GM04503 (cell line): ENCODE measurements at places on chromosomes 7 and 10.
A peak's percentile ranks its signal among the peaks of the same experiment; 100 is the strongest.

DNA sequence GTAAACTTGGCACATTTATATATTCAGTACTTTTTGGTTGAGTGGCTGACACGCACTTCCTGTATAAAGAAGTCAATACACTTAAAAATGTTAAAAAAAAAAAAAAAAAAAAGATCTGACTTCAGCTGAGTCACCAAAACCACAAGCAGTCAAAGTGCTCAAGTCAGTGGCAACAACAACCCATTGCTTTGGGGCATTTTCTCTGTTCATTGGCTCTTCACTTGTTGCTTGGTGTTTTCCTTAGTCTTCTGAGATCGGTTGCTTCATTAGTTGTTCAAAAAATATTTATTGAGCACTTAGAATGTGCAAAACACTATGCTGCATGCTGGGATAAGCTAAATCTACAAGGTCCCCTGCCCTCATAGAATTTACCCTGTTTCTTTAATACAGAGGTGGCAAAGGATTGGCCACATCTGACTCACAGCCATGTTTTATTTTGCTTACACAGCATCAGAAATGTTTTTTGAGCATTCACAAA, 63.7 kb downstream of the ZNRF2 start:
- peak; percentile 89 for DNase-seq

DNA sequence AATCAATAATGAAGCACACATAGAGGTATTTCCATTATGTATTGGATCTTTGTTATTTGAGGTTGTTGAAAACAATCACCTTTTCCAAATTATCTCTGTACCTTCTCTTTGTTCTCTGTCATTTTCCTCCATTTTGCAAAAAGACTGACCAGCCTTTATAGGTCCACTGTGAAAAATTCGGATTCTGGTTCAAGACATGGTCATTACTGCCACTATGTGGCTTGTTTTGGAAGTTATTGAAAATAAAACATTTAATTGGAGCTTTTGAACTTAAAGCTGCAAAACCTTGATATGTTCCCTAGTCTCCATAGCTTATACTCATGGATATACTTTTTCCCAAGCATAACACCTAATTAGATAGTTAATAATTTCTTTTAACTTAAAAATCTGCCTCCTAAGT, 1094.4 kb downstream of the NRG3 start:
- peak; percentile 8 for DNase-seq

- peak; percentile 89 for DNase-seq
Observed at GRCh38 chr7:44101966-44102845, 1.9 kb upstream of the AEBP1 start.

- DNase-seq: no peak
Observed at GRCh38 chr10:63698787-63699150, 177.6 kb downstream of the REEP3 start.

GRCh38 chr10:32331606-32332005, 15.4 kb downstream of the EPC1 start:
- no peak for DNase-seq

DNA sequence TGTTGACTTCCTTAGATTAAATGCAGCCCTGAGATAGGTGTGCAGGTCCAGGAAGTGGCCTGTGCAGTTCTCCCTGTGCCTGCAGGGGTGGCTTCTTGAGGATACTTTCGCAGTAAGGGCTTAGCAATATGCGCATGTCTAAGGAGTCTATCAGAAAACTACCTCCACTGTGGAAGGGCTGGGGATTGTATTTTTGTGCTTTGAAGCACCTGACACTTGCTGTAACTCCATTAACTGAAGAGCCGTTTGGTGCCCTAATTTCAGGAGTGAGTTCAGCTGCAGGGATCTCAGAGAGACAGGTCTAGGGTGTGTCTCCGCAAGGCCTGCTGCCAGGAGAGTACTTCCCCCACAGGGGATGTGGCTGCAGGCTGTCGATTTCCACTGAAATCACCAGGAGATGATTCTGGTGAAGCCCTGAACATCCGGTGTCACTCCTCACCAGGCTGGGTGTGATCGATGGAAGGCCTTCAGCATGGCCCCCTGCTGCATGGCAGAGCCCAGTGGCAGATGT, 35.5 kb downstream of the IKZF1 start:
- DNase-seq: no peak

GRCh38 chr10:89399956-89400355, 7.5 kb downstream of the IFIT1 start:
- no peak for DNase-seq

DNA sequence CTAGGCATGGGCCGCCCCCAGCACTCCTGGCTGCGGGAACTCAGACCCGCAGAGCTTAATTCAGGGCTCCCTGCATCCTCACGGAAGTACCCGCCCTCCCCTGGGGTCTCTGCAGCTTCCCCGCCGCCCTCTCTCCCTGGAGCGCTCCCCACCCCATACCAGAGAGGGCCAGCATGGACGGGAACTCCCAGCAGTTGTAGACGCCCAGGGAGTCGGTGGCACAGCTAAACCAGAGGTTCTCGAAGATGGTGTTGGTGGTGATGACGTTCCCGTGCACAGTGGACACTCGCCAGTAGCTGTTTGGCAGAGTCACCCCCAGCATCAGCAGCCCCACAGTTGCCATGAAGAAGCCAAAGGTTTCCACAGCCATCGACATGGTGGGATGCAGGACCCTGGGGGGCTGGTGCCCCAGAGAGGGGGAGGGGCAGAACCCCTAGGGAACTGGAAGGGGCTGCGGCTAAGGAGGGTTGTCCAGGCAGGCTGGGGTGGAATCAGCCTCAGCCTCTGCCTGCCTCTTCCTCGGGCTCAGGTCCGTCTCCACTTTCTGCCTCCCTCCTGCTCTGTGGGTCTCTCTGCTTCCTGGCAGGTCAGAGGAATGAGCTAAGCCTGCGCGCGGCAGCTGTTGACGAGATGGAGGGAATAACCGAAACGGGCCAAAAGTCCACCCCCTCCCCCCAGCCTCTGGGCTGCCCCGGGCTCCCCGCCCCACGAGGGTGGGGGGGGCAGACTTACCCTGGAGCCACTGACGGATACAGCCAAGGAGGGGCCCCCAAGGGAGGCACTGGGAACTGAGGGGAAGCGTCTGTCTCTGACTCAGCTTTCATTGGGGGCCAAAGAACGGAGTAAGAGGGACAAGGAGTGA, at the start of gene CLDN15:
Gene CLDN15 (minus strand): TSS at position 597 of the 862 bp plus-strand sequence. CDS start 221 bp downstream, at position 376.
- DNase-seq: no peak
